ENCODE measurements at places on chromosomes 4 and X. TPM values are rescaled to one million over a fixed set of nuclear protein-coding genes. Genes with fewer than 3 reads are reported as not detected.

Gene GLOD5
- total RNA-seq = not detected

Gene NHS
- total RNA-seq = 2.6 TPM

Gene USP51
- 3.5 TPM for total RNA-seq

Gene MUC7
- total RNA-seq = not detected

Gene ZNF827
- total RNA-seq = 9.1 TPM

Gene THOC2
- 80.5 TPM for total RNA-seq

Gene MAGEE2
- not detected for total RNA-seq

Gene SLC25A53
- total RNA-seq = 5.8 TPM

Gene TNMD
- not detected for total RNA-seq

Gene SOWAHD
- not detected for total RNA-seq

Gene EXOC1L
- total RNA-seq = not detected

Gene MAGEA1
- total RNA-seq = not detected

Gene CXCL1
- total RNA-seq = 17.4 TPM

Gene ITGB1BP2
- total RNA-seq = 6.5 TPM

Gene SUV39H1
- 5.6 TPM for total RNA-seq

Gene AKAP4
- not detected for total RNA-seq

All from fibroblast of villous mesenchyme (primary cell).